ENCODE measurements at places on chromosomes 4 and X.

DNA sequence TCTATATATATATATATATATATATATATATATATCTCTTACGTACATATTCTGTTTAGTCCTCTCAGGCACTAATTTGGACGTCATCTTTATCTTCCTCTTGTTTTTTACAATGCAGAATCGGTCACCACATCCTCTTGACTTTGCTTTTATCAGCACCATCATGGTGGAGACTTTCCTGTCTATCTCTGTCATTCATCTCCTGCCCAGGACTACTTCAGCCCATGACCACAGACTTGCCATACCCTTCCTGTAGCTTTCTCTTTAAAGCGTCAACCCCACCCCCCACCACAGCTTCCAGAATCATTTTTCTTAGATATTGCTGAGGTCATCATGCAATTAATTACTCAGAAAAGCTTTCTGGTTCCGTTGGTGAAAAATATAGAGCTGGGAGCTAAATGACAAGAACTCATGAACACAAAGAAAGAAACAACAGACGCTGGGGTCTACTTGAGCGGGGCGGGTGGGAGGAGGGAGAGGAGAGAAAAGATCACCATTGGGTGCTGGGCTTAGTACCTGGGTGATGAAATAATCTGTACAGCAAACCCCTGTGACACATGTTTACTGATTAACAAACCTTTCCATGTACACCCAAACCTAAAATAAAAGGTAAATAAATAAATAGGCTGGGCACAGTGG lies 30.5 kb upstream of the PRKX start:
- peak; percentile 28 for DNase-seq

DNA sequence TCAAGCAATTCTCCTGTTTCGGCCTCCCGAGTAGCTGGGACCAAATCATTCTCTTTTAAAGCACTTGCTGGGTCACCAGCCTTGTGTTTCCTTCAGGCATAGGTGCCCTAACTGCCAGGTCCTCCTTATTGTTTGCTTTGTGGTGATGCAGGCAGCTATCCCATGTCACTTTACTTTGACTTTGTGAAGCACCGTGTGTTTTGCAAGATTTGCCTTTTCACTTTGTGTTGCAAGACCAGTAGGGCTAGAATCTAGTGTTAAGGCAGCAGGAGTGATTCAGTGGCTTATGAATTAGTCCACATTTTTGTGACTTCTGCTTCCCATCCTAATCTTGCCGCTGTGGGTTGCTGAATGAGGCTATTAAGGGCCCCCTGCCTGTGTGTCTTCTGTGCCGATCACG lies 20.2 kb downstream of the SYAP1 start:
- no peak for DNase-seq

- no peak for DNase-seq
Measured at GRCh38 chr4:186912606-186913005, 188.9 kb upstream of the FAT1 start.

GRCh38 chr4:75735525-75735924 lies 11.1 kb downstream of the USO1 start:
- no peak for DNase-seq

GRCh38 chrX:35842674-35843073 lies 44.5 kb downstream of the MAGEB16 start:
- DNase-seq = no peak

DNA sequence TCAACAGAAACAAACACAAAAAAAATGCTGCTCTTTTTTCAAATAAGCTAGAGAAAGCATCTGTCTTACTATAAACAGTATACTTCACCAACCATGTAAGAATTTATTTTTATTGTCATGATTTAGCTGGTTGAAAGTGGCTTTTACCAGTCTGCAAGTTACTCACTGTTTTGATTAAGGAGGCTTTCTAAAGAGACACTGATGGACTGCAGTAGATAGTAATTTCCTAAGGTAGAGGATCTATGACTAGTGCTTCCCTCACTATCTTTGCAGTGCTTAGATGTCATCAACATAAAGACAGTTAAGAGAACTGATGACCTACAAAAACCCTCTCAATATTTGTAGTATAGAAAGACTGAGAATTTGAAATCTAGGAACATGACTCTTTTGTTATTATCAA lies 846.2 kb upstream of the AGA start:
- DNase-seq = no peak

- no peak for DNase-seq
Measured at GRCh38 chr4:186020793-186021407, 48.1 kb upstream of the TLR3 start.

DNA sequence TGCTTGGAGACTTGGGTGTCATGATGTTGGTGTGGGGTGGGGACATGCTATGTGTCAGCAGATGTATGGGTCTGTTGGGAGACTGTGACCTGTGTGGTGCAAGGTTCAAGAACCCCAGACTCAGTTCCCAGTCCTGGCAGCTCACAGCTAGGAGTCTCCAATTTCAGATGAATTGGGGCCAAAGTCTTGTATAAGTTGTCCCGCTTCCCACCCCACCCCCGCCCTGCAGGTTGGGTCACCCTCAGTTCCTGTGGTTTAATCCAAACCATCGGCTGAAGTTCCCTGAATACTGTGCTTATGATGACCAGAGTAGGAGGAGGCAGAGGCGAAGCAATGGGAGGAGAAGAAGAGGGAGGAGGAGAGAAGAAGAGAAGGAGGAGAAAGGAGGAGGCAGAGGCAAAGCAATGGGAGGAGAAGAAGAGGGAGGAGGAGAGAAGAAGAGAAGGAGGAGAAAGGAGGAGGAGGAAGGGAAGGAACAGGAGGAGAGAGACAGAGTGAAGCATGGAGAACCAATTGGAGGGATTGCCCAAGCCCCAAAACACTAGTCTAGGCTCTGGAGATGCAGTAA lies 112.6 kb downstream of the EFNB1 start:
- DNase-seq = no peak

- DNase-seq = no peak
Measured at GRCh38 chrX:16827225-16827624, 41.0 kb downstream of the TXLNG start.

GRCh38 chr4:184102927-184103326 lies 114.7 kb downstream of the ENPP6 start:
- DNase-seq = no peak
